ENCODE measurements at places on chromosomes 13 and 19.
A peak's percentile ranks its signal among the peaks of the same experiment; 100 is the strongest.

DNA sequence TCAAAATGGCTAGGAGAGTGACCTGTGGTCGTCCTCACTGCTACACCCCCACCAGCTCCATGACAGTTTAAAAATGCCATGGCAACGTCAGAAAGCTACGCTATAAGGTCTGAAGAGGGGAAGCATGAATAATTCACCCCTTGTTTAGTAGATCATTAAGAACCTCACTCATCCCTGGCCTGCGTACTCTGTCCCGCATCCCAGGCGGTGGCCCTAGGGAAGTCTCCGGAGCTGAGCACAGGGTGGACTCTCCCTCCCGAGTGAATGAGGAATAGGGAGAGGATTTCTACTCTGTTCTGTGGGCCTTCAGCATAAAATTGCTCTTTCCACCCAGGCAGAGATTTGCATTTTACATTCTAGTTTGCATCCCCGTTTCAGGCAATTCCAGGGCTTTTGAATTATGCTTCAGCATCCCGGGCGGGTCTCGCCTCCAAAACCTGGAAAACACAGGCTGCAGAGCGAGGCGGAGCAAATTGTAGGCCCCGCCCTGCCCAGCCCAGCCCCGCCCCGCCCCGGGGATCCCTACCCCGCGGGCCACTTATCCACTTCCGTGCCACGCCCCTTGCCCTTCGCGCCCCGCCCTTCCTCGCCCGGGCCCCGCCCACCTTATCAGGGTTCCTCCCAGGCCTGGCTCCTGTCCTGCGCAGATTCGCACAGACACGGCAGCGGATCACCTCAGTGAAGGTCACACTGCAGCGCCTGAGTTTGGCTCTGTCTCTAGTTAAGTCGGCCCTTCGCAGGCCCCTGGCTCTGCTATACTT, 7.5 kb upstream of the ZNF525 start:
- no peak for DNase-seq

- no peak for DNase-seq
Observed at GRCh38 chr13:18212873-18213272, 968.8 kb downstream of the TUBA3C start.

GRCh38 chr19:10085641-10086590, at the start of gene SHFL:
Gene SHFL, plus strand, starts transcription at chr19:10086317. Its CDS starts 111 bp downstream, at chr19:10086428.
- DNase-seq, result peak; percentile 64

DNA sequence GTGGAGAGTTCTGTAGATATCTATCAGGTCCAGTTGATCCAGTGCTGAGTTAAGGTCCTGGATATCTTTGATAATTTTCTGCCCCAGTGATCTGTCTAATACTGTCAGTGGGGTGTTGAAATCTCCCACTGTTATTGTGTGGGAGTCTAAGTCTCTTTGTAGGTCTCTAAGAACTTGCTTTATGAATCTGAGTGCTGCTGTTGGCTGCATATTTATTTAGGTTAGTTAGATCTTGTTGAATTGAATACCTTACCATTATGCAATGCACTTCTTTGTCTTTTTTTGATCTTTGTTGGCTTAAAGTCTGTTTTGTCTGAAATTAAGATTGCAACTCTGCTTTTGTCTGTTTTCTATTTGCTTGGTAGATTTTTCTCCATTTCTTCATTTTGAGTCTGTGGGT, 15.4 kb downstream of the AP1M1 start:
- DNase-seq, result no peak

DNA sequence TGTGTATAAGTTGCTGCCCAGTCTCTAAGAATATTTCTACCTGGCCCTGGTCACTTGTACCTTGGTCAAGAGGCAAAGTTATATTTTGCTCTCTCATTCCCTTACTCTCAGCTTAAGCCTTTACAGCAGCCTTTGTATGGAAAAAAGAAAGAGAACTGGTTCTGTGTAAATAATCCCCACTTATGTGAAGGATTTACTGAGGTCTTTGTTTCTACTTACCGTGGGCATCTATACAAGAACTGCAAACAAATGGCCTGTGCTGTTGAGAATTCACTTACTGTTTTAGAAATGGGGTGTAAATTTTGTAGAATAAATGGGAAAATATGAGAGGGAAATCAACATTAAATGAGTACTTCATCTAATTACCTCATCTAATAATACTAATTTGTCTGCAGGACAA, 267.4 kb downstream of the PCDH20 start:
- no peak for DNase-seq

- no peak for DNase-seq
Observed at GRCh38 chr13:25933520-25933919, 118.3 kb downstream of the SHISA2 start.

GRCh38 chr13:79374578-79374977, 31.5 kb downstream of the RBM26 start:
- DNase-seq, result no peak

DNA sequence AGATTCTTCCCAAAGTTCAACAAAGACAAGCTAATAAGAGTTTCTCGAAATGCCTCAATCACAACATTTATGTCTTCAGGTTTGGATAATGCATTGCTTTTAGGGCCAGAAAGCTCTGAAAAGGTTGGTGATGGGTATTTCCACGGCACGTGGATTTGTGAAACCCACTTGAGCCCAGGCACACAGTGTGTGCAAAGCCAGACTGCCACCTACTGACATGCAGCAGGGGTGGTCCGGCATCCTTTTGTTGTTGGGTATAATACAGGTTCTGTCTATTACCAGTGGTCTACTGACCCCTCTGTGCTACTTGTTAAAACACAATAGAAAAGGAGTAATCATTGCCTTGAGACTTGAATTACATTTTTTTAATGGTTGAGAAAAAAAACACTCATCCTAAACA, 225.6 kb downstream of the RAP2A start:
- DNase-seq, result no peak

- DNase-seq, result no peak
Observed at GRCh38 chr13:41562083-41562482, 104.7 kb downstream of the RGCC start.

GRCh38 chr19:42443944-42444398, 1.2 kb upstream of the CXCL17 start:
- DNase-seq, result no peak

DNA sequence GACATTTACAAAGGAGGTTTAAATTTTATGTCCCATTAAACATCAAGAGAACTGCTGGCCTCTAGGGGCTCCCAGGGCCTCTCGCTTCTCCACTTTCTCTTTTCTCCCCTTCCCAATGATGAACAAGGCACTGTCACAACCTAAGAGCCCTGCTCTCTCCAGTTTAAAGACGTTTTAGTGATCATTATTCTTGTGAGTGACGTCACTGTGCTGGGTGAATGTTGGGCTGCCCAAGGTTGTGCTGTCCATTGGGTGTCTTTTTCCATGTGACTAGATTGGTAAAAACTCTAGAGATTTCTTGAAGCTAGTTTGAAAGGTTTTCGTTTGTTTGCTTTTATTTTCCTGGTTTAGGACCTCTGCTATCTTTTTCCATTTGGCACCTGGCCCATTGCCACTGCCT, 602.6 kb downstream of the PCDH9 start:
- no peak for DNase-seq

DNA sequence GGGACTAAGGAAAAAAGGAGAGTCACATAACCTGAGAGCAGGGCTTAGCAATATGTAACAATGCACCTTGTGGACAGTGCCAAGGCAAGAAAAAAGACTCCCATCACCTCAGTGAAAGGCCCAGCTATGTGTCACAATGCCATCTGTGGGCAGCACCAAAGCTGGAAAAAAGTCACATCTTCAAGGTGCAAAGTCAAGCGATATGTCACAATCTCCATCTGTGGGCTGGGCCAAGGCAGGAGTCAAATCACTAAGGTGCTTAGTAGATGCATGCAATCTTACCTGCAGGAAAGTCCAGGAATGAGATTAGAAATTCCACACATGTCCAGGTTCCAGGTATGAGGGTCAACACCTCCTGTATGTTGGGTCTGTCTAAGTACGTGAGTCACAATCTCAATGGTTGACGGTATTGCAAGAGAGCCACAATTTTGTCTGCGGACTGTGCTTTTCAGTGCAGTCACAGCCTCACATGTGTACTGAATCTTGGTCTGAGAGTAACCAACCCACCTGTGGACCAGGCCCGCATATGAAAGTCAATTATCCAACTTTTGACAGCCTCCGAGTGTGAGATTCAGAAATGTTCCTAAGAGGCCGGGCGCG, 14.8 kb upstream of the ZNF43 start:
- no peak for DNase-seq

- peak; percentile 9 for DNase-seq
Observed at GRCh38 chr19:30682999-30683536, 310.9 kb downstream of the ZNF536 start.

- no peak for DNase-seq
Observed at GRCh38 chr13:35838356-35838755, 292.8 kb downstream of the DCLK1 start.

DNA sequence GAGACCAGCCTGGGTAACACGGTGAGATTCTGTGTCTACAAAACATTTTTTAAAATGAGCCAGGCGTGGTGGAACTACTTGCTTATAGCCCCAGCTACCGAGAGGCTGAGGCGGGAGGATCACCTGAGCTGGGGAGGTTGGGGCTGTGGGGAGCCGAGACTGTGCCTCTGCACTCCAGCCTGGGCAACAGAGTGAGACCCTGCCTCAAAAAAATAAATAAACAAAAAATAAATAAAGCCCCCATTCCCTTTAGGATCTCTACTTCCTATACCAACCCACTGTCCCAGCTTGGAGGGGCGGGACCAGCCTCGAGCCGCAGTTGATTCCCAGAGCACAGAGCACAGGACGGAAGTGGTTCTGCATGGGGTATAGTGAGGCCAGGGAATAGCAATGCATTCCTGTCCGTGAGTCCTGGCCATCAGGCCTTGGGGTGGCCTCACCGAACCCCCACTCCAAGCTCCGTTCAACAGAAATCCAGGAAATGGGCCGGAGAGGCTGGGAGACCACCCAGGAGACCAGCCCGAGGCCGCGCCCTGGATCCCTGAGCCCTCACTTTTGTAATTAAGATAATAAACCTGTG, 4.9 kb upstream of the PTBP1 start:
- no peak for DNase-seq

DNA sequence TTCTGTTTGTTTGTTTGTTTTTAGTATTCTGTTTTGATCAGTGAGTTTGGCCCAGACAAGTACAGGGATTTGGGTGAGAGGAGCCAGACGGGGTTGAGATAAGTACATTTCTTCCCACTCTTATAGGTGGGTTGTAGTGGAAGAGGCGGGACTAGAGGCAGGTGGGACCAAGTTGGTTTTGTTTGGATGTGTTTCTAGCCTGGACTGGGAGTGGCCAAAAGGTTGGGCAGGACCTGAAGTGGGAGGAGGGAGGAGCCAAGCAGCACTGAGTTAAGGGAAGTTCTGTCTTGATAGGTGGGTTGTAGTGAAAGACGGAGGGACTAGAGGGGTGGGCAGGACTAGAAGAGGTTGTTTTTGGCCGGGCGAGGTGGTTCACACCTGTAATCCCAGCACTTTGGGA, 9.0 kb downstream of the DNASE2 start:
- no peak for DNase-seq

GRCh38 chr13:96551546-96551945, 442.7 kb downstream of the OXGR1 start:
- no peak for DNase-seq

- DNase-seq, result no peak
Observed at GRCh38 chr13:107296804-107297203, 728.9 kb upstream of the ARGLU1 start.

- DNase-seq, result no peak
Observed at GRCh38 chr19:14333101-14333871, 48.0 kb upstream of the ADGRE5 start.

GRCh38 chr13:46571189-46571908, 18.4 kb downstream of the LRCH1 start:
- no peak for DNase-seq

DNA sequence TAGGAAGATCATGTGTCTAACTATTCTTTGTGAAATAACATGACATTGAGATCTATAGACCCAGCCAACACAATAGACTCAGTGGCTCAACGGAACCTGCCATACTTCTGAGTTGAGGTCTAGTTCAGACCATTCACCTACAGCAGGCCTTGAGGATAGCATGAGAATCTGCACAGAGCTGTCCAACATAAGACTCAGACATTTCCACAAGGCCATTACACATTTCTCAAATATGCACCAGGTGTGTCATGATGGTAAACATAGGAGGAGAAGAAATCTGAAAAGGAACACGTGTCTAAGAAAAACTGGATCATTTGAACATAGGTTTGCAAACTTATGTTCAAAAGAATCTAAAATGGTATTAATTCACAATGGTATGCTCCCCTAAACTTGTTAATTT, 421.4 kb downstream of the SLITRK6 start:
- DNase-seq, result no peak

- no peak for DNase-seq
Observed at GRCh38 chr13:31166591-31166990, 4.9 kb upstream of the HSPH1 start.

- no peak for DNase-seq
Observed at GRCh38 chr19:23509686-23510450, 114.6 kb upstream of the ZNF91 start.

- peak; percentile 8 for DNase-seq
Observed at GRCh38 chr13:40665126-40666044, 1.1 kb downstream of the FOXO1 start.

DNA sequence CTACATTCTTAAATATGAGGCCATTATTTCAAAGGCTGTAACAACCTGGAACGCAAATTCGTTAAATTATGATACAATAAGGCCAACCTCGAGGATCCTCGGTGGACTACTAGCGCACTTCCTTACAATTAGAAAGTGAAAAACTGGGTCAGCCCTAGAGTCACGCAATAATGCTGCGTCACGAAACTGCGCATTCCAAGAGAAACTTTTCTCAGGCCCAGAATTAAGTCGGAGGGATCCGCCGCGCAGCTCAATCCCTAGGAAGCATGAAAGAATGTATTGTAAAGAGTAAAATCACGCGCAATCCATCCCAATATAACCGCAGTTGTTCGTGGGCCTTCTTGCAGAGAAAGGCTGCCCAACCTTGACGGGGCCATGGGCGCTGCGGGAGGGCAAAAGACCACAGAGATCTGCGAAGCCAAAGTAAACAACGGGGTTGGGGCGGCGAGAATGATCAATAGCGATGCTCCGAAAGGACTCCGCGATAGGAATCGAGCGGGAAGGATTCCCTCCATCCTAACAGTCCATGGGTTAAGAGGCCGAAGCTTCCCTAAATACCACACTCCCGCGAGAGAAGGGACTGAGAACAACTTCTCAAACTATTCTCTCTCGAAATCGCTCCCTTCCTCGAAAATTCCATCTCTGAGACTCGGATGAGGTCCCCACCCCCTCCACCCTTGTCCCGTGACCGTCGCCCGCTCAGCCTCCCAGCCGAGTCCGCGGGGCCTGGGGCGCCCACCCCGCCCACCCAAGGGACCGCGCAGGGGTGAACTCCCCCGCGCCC, 564 bp downstream of the SPART start:
- no peak for DNase-seq

DNA sequence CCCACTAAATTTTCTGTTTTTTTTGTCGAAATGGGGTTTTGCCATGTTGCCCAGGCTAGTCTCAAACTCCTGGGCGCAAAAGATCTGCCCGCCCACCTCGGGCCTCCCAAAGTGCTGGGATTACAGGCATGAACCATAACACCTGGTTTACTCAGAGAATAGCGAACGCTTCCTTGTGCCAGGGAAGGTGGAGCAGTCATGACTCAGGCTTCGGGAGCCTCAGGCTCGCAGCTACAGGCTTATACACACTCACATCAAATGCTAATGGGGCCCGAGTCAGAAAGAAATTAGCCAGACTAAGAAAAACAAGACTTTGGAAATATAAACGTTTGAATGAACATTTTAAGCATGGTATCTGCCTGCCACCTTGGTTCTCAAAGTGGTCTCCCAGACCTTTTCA, 11.0 kb upstream of the TPT1 start:
- no peak for DNase-seq

All from stimulated activated CD8-positive, alpha-beta memory T cell treated with anti-CD3 and anti-CD28 coated beads, Interleukin-2, amount 100 ng/mL, for 1 hour (primary cell).